NCI-H460 (cell line): ENCODE measurements at places on chromosomes 2 and 18. TPM values are rescaled to one million over a fixed set of nuclear protein-coding genes. Genes with fewer than 3 reads are reported as not detected.

Gene BOK
- total RNA-seq: 8.9 and 9.8 TPM in 2 replicates

Gene SMARCAL1
- 9.8 and 11.3 TPM in 2 replicates for total RNA-seq

Gene ELOA2
- total RNA-seq: not detected in 2 replicates

Gene TPRKB
- 84.2 and 92.3 TPM in 2 replicates for total RNA-seq

Gene DLX2
- 1.0 and 1.9 TPM in 2 replicates for total RNA-seq

Gene AQP4
- not detected in 2 replicates for total RNA-seq

GRCh38 chr2:164363646-164364045 is 257.6 kb downstream of the GRB14 start:
- DNase-seq: no peak

- no peak for DNase-seq
Measured at GRCh38 chr2:13676269-13676668, 956.2 kb upstream of the LRATD1 start.

DNA sequence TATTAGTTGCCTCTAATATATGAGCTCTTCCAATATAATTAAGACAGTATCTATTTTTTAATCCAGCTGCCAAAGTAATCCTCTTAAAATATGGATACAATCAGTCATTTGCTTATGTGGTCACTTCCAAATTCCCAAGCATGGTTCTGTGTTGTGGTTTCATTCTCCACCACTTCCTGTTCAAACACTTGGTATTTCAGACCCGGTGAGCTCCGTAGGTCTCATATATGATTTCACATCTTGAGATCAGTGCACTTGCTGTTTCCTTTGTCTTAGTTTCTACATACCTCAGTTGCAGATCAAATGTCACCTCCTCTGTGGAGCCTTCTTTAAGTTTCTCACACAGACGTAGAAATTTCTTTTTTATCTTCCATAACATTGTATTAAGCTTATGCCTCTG is 254.2 kb downstream of the KCNS3 start:
- no peak for DNase-seq

- no peak for DNase-seq
Measured at GRCh38 chr2:13230221-13230620, 513.5 kb downstream of the TRIB2 start.

DNA sequence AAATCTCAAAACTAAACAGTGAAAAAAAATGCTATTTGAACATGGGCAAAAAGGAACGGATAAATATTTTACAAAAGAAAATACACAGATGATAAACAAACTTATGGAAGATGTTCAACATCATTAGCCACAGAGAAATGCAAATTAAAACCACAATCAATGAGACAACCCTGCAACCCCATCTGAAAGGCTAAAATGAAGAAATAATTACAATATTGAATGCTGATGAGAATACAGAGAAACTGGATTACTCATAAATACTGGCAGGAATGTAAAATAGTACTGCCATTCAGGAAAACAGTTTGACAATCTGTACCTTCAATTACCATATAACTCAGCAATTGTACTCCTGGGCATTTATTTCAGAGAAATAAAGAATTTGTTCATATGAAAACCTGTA is 193.1 kb upstream of the UBE2E3 start:
- DNase-seq: no peak

- no peak for DNase-seq
Measured at GRCh38 chr2:16663121-16663905, 2.3 kb downstream of the CYRIA start.

- DNase-seq: no peak
Measured at GRCh38 chr18:79321625-79322405, 73.9 kb upstream of the NFATC1 start.

DNA sequence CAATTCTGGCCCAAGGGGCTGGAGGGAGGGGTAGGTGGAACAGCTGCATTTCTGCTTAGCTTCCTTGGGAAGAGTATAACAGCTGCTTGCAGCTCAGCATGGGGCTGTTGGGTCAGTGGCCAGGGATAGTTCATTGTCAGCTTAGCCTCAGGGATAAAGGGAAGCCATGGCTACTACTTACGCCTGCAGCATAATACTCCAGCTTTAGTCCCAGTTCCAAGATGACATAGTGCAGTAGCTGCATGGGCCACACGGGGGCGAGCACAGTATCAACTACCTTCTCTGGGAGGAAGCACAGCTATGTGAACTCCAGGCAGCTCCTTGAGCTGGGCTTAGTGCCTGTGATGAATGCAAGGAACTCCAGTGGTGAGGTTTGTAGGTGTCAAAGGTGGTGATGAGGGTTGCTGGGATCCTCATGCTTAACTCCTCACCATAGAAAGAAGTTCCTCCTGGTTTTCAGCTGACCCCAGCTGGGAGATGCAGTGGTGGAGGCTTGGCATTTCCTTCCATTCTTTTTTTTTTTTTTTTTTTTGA is 35.4 kb upstream of the RHOB start:
- DNase-seq: peak; percentile 84

- peak; percentile 78 for DNase-seq
Measured at GRCh38 chr2:178072383-178073301, at the start of gene PDE11A. TSS of gene PDE11A (minus strand) at chr2:178072777. CDS start at chr2:178072437, 340 bp downstream.

DNA sequence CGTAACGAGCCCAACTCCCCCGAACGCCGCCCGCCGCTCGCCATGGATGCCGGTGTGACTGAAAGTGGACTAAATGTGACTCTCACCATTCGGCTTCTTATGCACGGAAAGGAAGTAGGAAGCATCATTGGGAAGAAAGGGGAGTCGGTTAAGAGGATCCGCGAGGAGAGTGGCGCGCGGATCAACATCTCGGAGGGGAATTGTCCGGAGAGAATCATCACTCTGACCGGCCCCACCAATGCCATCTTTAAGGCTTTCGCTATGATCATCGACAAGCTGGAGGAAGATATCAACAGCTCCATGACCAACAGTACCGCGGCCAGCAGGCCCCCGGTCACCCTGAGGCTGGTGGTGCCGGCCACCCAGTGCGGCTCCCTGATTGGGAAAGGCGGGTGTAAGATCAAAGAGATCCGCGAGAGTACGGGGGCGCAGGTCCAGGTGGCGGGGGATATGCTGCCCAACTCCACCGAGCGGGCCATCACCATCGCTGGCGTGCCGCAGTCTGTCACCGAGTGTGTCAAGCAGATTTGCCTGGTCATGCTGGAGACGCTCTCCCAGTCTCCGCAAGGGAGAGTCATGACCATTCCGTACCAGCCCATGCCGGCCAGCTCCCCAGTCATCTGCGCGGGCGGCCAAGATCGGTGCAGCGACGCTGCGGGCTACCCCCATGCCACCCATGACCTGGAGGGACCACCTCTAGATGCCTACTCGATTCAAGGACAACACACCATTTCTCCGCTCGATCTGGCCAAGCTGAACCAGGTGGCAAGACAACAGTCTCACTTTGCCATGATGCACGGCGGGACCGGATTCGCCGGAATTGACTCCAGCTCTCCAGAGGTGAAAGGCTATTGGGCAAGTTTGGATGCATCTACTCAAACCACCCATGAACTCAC is 673 bp downstream of the PCBP1 start:
- DNase-seq: peak; percentile 44

GRCh38 chr2:144914622-144915318 is 394.9 kb upstream of the ZEB2 start:
- no peak for DNase-seq

DNA sequence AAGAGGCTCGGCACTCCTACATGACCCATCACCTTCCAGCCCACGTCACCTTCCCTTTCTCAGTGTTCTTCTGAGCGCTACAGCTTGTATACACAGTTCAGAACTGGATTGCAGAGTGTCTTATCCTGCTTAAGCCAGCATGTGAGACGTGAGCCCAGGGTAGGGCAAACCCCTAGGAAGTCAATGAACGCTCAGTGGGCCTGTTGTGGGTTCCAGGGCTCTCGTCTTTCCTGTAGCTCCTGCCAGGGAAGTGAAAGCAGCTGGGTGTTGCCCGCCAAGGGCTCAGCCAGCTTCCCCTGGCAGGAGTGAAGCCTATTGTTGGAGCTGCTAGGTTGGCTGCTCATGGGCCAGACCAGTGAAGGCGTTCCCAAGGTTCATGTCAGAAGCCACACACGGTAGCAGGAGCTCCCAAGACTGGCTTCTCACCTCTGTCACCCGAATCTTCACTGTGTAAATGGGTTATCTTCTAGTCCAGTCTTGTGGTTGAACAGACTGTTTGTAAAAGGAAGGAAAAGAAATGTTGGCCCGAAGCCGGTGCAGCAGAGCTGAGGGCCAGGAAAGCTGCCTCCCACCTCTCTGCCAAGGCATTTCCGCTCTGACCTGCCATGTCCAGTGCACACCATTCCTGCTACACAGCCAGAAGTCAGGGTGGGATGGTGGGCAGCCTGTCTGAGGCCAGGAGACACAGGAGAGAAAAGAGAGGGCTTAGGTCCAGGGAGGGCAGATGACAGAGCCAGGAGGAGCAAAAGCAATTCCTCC is 69.6 kb upstream of the RMDN2 start:
- no peak for DNase-seq

DNA sequence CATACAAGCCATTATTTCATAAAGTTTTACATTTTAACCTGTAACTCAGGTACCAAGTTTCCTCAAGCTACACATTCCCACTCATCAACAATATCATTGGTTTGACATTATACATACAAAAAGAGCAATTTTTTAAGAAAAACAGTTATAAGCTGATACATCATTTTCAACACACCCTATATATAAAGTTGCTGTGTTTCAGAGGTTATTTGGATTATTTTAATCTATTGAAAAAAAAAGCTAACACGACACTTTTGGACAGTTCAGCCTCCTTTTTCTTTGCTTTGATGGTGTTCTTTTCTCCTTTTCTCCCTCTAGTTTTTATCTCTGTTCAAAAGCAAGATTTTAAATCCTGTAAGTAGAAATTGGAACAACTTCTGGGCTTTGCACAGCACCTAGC is 175.9 kb upstream of the CREB1 start:
- DNase-seq: no peak

DNA sequence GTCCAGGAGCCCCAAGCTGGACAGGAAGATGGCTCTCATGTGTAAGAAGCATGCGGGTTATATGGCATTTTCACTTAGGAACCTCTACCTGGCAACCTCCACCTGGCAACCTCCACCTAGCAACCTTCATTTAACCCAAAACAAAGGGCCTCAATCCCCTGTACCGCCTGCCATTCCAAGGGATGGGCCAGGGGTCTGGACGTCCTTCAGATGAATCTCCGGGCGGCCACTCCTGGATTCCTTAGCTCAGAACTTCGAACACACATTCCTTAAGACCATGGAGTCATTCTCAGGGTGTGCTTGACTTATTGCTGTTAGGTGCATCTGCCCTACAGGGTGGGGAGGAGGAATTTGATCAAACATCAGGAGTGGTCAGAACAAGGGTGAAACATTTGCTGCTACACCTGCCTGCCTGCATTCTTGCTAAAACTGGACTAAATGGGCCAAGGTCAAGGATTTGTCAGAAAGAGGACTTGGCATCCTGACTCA is 277.6 kb downstream of the PHLPP1 start:
- no peak for DNase-seq

DNA sequence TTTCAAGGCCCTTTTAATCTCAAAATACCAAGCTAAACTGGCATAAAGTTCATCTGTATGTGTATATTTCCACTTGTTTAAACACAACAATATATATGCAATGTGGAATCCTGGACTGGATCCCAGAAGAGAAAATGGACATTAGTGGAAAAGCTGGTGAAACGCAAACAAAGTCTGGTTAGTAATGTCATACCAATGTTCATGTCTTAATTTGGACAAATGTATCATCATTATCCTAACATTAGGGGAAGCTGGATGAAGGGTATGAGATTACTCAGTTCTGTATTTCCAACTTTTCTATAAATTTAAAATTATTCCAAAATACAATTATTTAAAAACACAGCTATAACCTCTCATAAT is 3.8 kb downstream of the SP3 start:
- DNase-seq: no peak

DNA sequence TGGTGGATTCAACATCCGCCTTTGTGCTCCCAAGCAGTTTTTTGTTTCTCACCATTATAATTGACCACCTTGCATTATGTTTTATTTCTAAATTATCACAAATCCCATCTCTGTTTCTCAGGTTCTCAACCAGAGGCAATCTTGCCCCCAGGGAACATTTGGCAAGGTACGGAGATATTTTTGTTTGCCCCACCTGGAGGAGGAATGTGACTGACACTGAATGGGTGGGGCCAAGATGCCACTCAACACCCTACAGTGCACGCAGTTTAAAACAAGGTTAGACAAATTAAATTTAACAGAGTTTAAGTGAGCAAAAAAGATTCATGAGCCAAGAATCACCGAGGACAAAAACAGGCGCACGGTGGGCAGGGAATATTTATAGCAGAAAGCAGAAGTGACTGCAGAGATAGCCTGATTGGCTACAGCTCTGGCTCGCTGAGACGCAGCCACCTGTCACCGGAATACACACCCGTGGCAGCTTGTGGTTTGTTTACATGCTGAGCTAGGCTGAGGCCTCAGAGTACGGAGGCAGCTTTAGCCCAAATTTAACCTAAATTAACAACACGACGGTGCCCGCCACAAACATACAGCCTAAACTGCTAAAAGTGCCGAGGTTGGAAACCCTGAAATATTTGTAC is 150.0 kb upstream of the ALKAL2 start:
- no peak for DNase-seq
